Nasal cavity respiratory epithelium epithelial cell of viscerocranial mucosa (primary cell): ENCODE measurements at places on chromosomes 1 and 21. TPM values are rescaled to one million over a fixed set of nuclear protein-coding genes. Genes with fewer than 3 reads are reported as not detected.

Gene CYP2J2
- 0.68 and 4.8 TPM in 2 replicates for total RNA-seq

Gene GABPB2
- total RNA-seq, result 17.1 and 27.1 TPM in 2 replicates

Gene CCDC17
- 0.68 and 1.2 TPM in 2 replicates for total RNA-seq

Gene IFI44L
- total RNA-seq, result 0.78 and 2.7 TPM in 2 replicates
